GM12878 (cell line): ENCODE measurements at places on chromosomes 3 and 15.
A peak's percentile ranks its signal among the peaks of the same experiment; 100 is the strongest.

DNA sequence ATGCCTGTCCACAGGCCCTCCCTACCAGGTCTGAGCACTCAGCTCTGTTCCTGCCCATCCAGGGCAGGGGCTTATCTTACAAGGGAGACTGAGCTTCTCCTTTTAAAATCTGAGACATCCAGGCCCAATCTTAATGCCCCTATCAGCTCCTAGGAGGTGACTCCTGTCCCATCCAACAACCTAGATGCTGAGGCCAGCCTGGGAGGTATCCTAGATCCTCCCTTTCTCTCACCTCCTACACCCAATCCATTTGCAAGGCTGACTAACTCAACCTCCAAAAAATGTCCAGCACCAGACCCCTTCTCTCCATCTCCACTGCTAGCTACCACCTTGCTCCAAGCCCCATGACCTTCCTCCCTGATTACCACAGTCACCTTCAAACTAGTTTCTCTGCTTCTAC, 17.4 kb downstream of the LHFPL4 start:
- DNase-seq, result no peak

DNA sequence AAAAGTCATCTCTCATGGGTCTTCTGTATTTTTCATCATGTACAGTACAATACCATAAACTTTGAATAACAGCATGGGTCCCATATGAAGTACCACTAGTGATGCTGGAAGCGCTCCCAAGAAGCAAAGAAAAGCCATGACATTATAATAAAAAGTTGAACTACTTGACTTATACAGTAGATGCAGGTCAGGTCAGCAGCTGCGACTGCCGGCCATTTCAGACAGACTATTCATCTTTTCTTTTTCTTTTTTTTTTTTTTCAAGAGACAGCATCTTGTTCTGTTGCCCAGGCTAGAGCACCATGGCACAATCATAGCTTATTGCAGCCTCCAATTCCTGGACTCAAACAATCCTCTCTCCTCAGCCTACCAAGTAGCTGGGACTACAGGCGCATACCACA, 10.2 kb downstream of the RAF1 start:
- no peak for DNase-seq

DNA sequence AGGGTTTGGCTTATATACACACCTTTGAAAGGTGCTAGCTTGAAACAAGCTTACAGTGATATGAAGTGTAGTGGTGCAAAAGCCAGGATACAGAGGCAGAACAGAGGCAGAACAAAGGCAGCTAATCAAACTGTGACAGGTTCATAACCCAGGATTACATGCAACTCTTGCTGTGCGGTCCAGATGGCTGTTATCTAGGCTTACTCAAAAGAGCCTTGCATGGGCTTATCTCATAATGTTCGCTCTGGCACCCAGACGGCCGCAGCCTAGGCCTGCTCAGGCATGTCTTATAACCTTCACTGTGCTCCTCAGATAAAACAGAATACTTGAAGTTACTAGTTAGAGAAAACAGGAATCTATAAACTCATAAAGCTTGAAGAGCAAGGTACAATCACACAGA, 22.8 kb upstream of the NOX5 start:
- no peak for DNase-seq

GRCh38 chr15:79981831-79982455, 10.9 kb upstream of the BCL2A1 start:
- peak; percentile 80 for DNase-seq

- no peak for DNase-seq
Observed at GRCh38 chr15:27170851-27171250, 199.9 kb downstream of the GABRG3 start.

DNA sequence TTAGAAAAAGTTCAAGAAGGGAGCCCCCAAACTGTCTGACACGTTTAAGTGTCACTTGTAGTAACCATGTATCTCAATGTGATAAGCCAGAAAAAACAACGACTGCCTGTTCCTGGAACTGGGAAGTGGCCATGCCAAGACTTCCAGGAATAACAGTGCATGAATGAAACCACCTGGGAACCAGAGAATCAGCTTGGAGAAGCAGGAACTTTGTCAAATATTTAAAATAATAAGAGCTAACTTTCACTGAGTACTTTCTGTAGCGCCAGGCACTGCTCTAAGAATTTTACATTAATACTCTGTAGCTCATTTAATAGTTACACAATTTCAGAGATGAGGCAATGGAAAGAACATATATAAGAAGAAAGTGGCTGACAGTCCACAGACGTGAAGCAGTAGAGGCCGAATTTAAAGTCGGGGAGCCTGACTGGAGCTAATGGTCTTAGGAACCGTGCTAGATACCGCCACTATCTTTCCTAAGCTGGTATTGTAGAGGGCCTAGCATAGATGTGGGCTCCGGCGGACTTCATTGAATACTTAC, 876 bp downstream of the PLSCR1 start:
- DNase-seq, result no peak

DNA sequence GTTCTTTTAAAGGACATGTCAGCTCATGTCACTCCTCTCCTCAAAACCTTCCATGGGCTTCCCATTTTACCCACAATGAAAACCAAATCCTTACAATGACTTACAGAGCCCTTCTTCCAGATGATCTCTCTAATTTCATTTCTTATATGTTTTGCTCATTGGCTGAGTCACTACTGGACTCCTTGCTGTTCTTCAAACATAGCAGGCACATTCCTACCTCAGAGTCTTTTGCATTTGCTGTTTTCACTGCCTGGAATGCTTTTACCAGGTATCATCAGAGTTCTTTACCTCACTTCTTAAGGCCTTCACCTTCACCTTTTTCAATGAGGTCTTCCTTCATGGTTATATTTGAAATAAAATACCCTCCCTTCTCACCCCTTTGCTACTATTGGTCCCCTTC, 57.3 kb downstream of the NECTIN3 start:
- no peak for DNase-seq

GRCh38 chr3:6097556-6097955, 763.4 kb upstream of the GRM7 start:
- DNase-seq, result no peak

DNA sequence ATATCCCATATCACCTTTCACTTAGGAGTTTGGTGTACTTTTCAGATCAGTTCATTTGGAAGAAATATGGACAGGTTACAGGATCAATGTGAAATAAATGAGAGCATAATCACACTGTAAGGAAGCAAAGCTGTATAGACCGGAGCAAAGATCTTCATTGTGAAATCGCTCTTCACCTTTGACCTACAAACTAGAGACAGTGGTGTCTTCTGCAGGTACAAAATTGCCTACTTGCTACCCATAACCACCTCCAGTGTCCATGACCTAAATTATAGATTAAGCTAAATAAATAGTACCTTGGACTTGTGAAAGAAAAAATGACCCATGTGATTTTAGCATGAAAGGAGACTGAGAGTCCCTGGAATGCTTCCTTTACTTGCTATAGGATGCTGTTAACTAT, 379.5 kb upstream of the SUCLG2 start:
- DNase-seq, result no peak

DNA sequence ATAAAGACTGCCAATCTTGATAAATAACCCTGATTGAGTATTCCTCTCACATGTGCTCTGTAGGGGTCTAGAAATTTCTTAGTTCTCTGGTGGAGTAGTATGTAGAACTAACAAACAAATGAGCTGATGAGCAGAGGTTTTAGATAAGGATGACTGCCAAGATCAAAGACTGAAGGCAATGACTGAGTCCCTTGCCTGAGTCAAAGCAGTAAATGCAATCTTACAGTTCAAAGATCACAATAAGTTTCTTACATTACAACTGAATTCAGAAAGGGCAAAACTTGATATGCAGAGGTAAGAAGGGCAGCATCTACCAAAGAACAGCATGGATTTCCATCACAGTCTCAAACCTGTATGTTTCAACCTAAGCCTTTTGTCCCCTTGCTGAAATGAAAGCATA, 172.2 kb upstream of the POU1F1 start:
- DNase-seq, result no peak

- DNase-seq, result no peak
Observed at GRCh38 chr15:100230784-100231183, 111.0 kb downstream of the ADAMTS17 start.

DNA sequence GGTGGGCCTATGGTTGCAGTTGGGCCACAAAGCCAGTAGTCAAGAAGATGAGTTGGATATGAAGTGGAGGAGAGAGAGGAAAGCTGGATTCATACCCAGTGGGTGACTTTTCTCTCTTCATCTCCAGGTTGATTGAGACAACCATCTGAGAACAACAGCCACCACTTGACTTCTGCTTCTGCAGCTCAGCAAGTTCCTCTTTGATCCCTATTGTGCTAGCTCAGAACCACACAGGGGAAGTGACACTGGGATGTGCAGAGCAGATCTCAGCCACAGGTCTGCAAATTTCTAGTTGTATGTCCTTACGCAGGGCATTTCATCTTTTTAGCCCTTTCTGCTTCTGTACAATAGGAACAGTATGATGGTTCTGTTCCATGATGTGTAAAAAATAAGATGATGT, 459.2 kb upstream of the ARRDC4 start:
- no peak for DNase-seq

GRCh38 chr15:34329006-34329405, 8.6 kb downstream of the SLC12A6 start:
- no peak for DNase-seq

DNA sequence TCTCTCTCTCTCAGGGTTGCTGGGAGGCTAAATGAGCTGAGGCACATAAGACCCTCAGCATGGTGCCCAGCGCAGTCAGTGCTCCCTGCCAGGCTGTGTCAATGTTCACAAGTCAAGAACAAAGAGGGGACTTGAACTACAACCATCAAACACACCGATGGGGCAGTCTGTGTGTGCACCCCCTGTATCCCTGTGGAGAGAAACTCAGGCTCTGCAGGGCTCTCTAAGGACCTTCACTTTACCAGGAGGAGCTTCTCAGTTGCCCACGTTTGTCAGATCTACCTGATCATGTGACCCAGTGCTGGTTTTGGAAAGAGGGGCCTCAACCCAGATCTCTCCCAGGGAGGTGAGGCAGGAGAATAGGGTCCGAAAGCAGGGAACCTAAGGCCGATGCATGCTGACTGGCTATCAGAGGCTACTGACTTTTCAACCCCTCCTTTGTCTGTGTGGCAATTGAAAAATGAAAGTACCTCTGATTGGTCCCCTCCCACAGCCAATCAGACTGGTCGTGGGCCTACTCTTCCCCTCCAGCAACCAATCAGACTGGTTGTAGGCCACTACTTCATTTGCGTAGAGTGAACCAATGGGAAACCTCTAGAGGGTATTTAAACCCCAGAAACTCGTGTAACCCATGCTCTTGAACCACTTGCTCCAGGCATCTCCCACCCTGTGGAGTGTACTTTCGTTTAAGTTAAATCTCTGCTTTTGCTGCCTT, 34.0 kb downstream of the RHCG start:
- no peak for DNase-seq

DNA sequence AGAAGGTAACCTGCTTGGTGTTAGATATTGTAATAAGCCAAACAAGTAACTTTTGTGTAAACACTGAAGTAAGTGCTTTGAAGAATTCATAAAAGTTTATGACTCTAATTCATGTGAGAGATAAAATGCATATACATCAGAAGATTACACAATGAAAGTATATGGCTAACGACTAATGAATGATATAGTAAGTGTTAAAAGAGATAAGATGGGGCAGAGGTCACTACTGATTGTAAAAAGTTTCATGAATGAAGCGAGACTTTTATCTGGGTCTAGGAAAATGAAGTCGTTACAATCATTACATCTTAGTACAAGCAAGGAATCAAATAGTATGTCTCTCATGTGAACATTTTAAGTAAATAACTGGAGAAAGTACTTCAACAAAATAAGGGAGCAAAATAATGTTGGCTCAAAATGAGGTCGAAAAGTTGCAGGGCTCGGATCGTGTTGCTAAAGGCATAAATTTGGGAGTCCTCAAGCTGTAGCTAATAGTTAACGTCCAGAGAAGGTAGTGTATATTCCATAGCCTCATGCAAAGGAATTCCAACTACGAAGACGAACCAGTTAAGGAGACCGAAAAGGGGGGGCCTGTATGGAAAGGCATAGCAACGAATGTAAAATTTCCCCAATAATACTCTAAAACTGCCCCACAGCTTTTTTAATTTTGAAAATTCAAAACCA, 984 bp upstream of the DUT start:
- DNase-seq, result no peak

GRCh38 chr3:65706301-65706700, 332.4 kb downstream of the MAGI1 start:
- no peak for DNase-seq

GRCh38 chr3:47747558-47747957, 34.1 kb downstream of the SMARCC1 start:
- no peak for DNase-seq

- DNase-seq, result no peak
Observed at GRCh38 chr3:116663161-116664110, 46.1 kb upstream of the TUSC7 start.

GRCh38 chr3:31022716-31023115, 128.3 kb upstream of the GADL1 start:
- no peak for DNase-seq

GRCh38 chr3:3771094-3771493, 28.1 kb upstream of the LRRN1 start:
- no peak for DNase-seq

GRCh38 chr3:178203165-178203564, 333.1 kb upstream of the KCNMB2 start:
- DNase-seq, result no peak
